Stimulated activated CD4-positive, alpha-beta T cell treated with anti-CD3 and anti-CD28 coated beads, Interleukin-12 subunit alpha, Interleukin-12 subunit beta, amount 100 ng/mL, for 4 hours (primary cell): ENCODE measurements at places on chromosomes 2 and 18.
A peak's percentile ranks its signal among the peaks of the same experiment; 100 is the strongest.

DNA sequence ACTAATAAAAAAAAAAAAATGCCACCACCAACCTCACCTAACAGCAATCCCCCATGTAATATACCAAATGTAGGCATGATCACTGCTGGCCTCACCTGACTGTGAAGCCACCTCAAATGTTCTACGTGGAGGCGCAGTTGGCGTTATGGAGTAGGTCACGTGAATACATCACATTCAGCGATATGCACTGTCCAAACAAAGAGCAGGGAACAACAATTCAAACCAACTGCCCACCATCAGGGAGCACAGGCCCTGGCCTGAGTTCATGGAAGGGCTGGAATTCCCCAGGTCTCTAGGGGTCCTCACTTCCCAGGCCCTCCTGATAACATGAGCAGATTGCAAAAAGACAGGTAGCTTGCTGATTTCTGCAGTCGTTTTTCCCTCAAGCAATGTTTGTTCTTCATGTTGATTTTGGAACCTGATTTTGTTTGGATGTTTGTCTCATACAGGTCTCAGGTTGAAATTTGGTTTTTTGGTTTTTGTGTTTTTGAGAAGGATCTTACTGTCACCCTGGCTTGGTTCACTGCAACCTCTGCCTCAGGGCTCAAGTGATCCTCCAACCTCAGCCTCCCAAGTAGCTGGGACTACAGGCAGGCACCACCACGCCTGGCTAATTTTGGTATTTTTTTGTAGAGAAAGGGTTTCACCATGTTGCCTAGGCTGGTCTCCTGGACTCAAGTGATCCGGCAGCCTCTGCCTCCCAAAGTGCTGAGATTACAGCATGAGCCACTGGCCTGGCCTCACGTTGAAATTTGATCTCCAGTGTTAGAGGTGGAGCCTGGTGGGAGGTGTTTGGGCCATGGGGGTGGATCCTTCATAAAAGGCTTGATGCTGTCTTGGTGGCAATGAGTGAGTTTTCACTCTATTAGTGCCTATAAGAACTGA, 15.5 kb downstream of the TBC1D8 start:
- DNase-seq, result no peak

GRCh38 chr2:17646081-17646554, 105.6 kb downstream of the VSNL1 start:
- DNase-seq, result peak; percentile 24

DNA sequence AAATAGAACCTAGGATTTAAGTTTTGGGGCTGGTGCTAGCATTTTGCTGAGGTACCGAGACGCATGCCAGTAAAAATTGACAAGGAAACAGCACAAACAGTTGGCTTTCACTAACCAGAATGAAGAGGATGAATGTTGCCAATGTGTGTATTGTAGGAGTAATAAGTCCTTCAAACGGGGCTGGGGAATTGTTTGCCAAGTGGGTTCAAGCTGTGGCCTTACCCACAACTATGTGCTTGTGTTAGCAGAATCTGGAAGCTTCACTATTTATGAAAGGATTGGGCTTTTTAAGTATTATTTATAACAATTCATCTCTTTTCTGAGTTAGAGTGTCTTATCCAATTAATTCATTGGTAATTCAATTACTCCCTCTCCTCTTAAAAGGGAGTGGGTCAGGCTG, 15.0 kb upstream of the KIF5C start:
- no peak for DNase-seq

- no peak for DNase-seq
Observed at GRCh38 chr2:180910831-180911665, 69.4 kb upstream of the UBE2E3 start.

DNA sequence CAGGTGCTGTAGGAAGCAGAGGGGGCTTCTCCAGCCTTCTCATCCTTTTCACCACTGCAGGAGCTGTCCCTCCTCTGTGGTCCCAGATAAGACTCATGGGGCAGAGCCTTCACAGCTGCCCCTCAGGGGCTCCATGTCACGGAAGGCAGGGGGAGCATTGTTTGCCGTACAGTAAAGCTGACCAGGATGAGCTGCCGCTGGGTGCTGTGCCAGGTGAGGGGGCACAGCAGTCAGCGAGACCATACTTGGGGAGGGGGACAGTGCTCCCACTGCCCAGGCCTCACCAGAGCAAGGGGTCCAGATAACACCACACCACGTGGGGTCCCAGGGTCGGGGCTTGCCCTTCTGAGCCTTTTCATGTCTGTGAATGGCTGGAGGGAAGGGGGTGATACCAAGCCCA, 46.3 kb downstream of the PLEKHB2 start:
- DNase-seq, result no peak

DNA sequence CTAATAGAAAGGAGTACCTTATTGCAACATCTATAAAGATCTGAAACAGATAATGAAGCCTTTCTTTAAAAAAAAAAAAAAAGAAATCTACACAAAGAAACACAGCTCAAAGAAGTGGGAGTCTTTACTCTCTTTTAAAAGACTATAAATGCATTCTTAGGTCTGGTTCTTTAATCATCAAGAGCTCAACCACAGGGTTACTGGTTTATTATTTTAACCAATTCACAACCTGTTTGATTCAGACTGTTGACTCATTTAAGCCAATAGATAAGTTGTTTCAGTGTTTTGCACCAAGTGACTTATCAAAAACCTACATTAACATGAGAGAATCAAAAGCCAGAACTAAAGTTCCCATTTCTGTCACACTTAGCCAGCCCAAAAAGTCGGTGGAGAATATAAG, 93.1 kb downstream of the TCF4 start:
- no peak for DNase-seq

- DNase-seq, result no peak
Observed at GRCh38 chr2:218387369-218388194, 5.5 kb downstream of the SLC11A1 start.

- DNase-seq, result no peak
Observed at GRCh38 chr2:69811591-69811990, 17.9 kb upstream of the GMCL1 start.

GRCh38 chr2:226711606-226712296, 87.9 kb downstream of the IRS1 start:
- no peak for DNase-seq

- DNase-seq, result no peak
Observed at GRCh38 chr18:55244546-55244945, 285.3 kb upstream of the CCDC68 start.

DNA sequence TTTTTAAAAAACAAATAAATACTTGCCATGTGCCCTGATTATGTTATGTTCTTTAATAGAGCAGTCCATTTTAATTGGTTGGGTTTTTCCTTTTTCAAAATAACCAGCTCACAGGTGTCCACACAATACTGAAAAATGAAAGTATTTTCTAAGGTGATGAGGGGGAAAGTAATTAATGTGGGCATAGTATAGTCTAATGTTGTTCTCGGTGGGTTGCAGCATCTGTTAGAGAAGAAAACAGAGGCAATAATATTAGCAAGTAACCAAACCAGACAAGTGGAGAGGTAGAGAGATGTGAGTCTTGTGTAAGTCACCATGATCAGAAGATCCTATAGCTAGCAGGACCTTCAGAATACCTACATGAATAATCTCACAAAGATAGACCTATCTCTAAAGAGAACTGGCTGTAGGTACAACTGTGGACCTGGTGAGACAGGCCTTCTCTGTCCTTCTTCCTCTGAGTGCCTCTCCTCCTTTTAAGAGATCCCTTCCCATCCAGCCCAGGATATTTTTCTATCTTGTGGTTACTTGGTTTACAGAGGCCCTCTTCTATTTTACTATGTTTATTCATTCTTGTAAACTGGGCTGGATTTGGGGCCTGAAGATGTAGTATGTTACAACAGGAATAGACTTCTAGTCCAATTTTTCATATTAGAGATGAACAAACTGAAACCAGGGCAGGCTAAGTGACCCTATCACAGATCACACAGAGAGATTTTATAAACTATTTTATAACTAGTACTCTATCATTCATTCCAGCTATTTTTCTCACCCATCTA, 67.1 kb upstream of the MSTN start:
- DNase-seq, result no peak

DNA sequence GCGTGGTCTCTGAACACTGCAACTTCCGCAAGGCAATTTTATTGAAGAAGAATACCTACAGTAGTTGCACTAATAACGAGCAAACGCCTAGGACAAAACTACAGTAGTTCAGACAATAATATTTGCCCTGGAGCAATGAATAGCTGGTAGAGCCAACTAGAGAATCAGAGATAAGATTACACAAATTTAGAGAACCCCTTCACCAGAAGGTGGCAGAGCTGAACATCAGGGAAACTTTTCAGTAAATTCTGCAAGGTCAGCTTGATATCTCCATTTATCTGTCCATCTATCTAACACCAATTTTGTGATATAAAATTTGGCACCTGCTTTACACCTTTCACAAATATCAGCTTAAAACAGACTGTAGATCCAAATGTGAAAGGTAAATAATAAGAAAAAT, 43.8 kb downstream of the CDH19 start:
- DNase-seq, result no peak

DNA sequence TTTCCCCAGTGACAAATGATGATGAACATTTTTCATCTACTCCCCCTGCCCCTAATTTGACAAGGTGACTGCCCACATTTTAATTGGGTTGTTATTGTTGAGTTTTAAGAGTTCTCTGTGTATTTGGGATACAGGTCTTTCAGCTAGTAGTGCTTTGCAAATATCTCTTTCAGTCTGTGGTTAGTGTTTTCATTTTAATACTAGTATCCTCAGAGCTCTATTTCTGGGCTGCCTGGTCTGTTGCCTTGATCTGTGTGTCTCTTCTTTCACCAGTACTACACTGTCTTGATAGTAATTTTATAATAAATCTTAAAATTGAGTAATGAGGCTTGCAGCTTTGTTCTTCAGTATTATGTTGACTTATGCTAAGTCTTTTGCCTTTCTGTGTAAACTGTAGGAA, 19.7 kb downstream of the EIF5B start:
- no peak for DNase-seq

DNA sequence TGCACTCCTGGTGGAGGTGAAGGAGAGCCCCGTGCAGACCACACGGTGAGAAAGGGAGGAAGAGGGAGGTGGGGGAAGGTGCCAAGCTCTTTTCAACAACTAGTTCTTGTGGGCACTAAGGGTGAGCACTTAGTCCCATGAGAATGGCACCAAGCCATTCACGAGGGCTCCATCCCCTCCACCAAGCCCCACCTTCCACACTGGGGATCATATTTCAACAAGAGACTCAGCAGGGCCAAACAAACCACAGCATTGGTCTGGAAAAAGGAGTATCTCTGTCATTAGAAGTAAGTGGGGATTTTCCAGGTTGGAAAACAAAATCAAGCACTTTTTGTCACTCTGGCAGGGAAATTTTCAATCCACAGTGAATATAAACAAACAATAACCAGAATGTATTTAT, 38.4 kb downstream of the ZAP70 start:
- no peak for DNase-seq

DNA sequence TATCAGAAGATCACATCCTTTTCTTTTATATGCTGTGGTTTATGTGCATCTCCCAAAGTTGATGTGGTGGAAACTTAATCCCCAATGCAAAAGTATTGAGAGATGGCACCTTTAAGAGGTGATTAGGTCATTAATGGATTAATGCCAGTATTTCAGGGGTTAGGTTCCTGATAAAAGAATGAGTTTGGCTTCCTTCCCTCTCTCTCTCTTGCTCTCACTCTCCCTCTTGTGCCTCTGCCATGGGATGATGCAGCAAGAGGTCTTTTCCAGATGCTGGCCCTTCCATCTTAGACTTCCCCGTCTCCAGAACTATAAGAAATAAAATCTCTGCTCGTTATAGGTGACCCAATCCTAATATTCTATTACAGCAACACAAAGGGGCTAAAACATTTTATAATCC, 85.0 kb downstream of the TTC27 start:
- DNase-seq, result no peak

- no peak for DNase-seq
Observed at GRCh38 chr2:170359466-170359865, 181.5 kb downstream of the MYO3B start.

- DNase-seq, result no peak
Observed at GRCh38 chr2:15141211-15141610, 419.9 kb downstream of the NBAS start.

DNA sequence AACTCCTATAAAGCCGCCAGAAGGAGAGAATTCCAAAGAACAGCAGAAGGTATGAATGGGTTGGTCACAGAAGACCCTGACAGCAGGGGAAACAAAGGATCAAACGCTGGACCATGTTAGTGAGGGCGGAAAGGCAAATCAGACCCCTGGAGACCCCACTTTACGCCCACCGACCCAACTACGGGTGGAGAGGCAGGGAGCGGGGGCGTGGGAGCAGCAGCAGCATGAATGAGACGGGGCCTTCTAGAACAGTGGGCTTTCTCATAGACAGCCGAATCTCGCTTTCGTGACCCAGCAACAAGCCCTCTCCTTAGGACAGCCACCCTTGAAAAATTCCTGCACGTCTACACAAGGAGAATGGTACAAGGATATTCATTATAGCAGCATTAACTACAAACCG, 191.0 kb downstream of the HDAC4 start:
- no peak for DNase-seq

GRCh38 chr2:201882353-201883090, 76.2 kb downstream of the CDK15 start:
- no peak for DNase-seq

- DNase-seq, result no peak
Observed at GRCh38 chr2:34143149-34143548, 544.0 kb upstream of the FAM98A start.

- DNase-seq, result no peak
Observed at GRCh38 chr18:24831081-24831480, 370.6 kb downstream of the HRH4 start.

DNA sequence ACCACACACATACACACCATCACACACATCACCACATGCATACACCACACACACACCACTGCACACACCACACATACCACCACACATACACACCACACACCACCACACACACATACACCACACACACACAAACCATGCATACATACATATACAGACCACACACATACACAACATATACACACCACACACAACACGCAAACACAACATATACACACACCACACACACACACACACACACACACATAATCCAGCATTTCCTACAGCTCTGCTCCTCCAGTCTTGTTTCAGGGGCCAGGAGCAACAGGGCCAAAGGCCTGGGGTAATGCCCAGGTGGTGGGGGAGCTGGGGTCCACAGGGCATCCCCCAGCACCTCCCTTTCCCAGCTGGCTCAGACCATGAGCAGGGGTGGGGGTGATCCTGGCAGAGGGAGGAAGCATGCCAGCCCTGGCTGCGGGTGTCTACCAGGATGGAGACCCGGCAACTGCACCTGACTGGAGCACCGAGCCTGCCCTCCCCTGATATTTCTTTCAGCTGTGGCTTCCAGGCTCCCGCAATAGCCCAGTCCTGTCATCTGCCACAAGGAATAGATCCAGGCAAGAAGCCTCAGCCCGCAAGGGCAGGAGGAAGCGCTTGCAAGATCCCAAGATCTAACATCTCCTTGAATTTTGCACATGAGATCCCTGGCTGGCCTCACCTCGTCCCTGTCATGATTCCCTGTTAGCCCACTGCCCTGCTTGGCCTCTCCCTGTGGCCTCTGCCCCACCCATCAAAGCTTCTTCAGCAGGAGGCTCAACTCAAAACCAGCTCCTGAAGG, 196.9 kb downstream of the TNS1 start:
- DNase-seq, result no peak

- peak; percentile 46 for DNase-seq
Observed at GRCh38 chr2:28624793-28625701, 126.6 kb upstream of the PPP1CB start.

GRCh38 chr2:176105078-176105729, 1.9 kb upstream of the HOXD11 start:
- no peak for DNase-seq

GRCh38 chr2:73175663-73176204, 26.6 kb upstream of the NOTO start:
- DNase-seq, result peak; percentile 66

GRCh38 chr2:118374974-118375755, 286.9 kb downstream of the INSIG2 start:
- no peak for DNase-seq

GRCh38 chr2:233404222-233404621, 49.9 kb downstream of the DGKD start:
- peak; percentile 52 for DNase-seq
